Putamen (tissue), 1 donor: ENCODE measurements at places on chromosomes 1 and 21.

DNA sequence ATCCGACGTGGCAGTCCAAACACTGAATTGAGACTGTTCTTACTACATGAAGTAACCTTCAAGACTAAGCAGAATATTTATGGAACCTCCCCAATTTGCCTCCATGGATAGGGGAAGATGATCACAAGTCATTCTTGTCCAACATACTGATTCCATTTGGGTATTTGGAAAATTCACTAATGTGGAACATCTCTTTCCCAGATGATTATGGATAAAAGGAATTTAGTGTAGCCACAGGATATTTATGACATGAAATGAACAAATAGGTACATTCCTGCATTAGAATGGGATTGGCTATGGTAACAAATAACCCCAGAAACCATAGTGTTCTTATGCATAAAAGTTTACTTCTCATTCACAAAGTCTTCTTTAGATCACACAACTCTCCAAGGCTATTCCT, 40.2 kb upstream of the SGIP1 start:
- DNase-seq: no peak

- no peak for DNase-seq
Observed at GRCh38 chr1:78474092-78474491, 16.7 kb upstream of the PTGFR start.

GRCh38 chr1:165152727-165153126, 203.8 kb downstream of the LMX1A start:
- no peak for DNase-seq

- DNase-seq: no peak
Observed at GRCh38 chr1:231950331-231951128, 323.9 kb downstream of the DISC1 start.

DNA sequence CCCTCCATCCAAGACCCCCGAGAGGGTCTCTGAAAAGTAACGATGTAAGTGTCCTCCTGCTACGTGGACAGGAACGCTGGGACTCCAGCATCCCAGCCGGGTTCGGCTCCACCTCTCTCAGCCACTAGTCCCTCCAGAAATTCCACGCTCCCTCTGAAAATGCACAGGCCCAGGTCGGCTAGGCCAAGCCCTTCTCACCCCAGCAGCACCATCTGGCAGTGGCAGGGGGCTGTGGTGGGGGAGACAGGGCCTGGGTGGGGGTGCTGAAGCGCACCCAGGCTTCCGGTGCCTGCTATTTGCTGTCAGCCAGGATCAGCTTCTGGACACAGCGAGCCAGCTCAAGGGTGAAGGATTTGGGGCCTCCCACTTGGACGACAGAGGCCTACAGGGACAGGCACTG, 73.3 kb downstream of the ARHGEF16 start:
- no peak for DNase-seq

GRCh38 chr1:58149271-58149812, 397.2 kb downstream of the OMA1 start:
- no peak for DNase-seq

GRCh38 chr1:43348809-43349593, 9.8 kb upstream of the CDC20 start:
- DNase-seq: peak; percentile 45

DNA sequence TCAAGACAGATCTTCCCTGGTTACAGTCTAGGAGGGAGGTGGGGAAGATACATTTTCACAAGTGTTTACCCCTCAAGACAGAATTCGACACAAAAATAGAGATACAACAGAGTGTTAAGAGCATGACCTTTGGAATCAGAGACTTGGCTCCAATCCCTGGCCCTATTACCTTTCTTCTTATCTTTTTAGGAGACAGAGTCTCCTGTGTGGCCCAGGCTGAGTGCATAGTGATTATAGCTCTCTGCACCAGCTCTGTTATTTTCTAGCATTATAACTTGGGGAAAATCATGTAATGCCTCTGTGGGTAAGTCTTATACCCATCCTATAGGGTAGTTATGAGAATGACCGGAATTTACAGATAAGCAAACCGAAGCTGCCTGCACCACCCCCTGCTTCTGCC, 9.8 kb downstream of the NIPAL3 start:
- no peak for DNase-seq
